ENCODE measurements at places on chromosomes 12 and 14. TPM values are rescaled to one million over a fixed set of nuclear protein-coding genes. Genes with fewer than 3 reads are reported as not detected.

DNA sequence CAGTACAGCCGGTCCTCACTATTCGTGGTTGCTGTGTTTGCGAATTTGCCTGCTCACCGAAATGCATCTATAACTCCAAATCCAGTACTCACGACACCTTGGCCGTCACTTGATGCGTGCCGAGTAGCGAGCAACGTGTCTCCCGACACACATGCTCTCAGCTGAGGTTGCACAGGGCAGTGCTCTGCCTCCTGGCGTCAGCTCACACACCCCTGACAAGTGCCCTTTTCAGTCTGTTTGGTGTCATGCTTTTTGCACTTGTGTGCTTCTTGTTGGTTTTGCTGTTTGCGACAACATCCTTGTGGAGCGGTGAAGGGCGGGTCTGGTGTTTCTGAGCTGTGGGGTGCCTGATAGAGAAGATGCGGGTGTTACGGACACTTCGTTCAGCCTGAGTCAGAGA lies 110.4 kb upstream of the RFLNA start:
- DNase-seq: no peak

DNA sequence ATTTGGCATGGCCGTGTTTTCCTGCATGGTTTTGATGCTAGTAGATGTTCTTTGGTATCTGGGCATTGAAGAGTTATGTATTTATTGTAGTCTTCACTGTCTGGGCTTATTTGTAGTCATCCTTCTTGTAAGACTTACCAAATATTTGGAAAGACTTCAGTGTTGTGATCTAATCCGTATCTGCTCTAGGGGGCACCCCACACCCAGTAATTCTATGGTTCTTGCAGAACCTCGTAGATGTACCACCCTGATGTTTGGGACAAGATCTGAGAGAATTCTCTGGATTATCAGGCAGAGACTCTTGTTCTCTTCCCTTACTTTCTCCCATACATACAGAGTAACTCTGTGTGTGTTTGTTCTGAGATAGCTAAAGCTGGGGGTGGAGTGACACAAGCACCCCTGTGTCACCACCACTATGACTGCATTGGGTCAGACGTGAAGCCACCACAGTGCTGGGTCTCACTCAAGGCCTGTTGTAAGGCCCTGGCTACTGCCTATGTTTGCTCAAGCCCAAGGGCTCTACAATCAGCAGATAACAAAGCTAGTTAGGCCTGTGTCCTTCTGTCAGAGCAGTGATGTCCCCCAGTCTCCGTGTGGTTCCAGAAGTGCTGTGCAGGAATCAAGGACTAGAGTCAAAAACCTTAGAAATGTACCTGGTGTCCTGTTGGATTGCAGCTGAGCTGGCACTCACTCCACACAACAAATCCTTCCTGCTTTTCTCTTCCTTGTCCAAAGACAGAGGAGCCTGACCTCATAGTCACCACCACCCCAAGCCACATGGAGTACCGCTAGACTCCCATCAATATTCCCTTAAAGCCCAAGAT lies 9.6 kb downstream of the RDH16 start:
- no peak for DNase-seq

DNA sequence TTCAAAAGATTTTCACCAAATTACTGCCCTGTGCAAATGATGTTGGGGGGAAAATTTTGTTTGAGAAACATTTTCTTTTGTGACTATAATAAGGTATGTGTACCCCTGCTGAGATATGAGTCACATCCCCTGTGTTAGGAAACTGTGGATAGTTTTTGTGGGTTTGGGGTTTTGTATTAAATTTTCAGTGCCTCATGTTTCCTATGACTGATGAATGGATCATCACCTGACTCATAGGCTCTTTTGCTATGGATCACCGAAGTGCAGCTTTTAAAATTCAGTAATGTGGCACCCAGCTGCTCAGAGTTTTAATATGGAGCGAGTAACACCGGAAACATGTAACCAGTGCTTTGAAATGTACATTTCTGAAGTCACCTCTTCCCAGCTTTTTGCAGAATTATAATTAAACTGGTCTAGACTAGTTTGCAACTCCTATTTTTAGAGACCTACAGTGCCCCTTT lies 167.4 kb upstream of the HMGA2 start:
- no peak for DNase-seq

- DNase-seq: peak; percentile 49
Measured at GRCh38 chr12:7142056-7142644, 12.0 kb downstream of the CLSTN3 start.

- DNase-seq: peak; percentile 52
Measured at GRCh38 chr14:31090883-31091764, 64.9 kb upstream of the STRN3 start.

DNA sequence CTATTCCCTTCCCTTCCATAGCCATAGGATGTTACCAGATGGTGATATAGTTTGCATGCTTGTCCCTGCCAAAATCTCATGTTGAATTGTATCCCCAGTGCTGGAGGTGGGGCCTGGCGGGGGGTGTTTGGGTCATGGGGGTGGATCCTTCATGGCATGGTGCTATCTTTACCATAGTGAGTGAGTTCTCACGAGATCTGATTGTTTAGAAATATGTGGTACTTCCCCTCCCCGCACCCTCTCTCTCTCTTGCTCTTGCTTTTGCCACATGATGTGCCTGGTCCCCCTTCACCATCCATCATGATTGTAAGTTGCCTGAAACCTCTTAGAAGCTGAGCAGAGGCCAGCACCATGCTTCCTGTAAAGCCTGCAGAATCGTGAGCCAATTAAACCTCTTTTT lies 181.3 kb downstream of the CAND1 start:
- DNase-seq: no peak

DNA sequence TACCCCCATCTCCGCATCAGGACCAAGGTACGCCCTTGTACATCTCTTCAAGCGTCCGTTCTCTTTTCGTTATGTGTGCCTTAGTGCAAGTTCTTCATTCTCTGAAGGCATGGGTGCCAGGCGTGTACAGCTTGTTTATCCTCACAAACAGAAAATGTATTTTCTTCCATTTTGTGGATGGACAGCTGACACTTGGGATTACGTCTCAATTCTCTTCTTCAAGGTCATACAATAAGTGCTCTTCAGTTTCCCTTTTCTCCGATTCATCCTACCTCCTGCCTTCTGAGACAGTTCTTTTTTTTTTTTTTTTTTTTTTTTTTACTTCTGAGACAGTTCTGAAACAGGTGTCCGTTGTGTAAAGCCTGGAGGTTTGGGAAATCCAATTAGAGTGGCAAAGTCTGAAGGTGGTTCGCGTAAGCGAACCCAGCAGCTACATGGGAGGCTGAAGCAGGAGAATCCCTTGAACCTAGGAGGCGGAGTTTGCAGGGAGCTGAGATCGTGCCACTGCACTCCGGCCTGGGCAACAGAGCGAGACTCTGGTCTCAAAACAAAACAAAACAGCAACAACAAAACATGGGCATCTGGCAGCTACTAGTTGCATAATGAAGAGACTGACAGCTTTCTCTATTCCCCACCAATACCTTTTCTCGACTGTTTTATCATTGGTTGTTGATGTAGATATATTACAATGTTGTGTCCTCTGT lies 734 bp downstream of the COX6A1 start:
- DNase-seq: no peak

DNA sequence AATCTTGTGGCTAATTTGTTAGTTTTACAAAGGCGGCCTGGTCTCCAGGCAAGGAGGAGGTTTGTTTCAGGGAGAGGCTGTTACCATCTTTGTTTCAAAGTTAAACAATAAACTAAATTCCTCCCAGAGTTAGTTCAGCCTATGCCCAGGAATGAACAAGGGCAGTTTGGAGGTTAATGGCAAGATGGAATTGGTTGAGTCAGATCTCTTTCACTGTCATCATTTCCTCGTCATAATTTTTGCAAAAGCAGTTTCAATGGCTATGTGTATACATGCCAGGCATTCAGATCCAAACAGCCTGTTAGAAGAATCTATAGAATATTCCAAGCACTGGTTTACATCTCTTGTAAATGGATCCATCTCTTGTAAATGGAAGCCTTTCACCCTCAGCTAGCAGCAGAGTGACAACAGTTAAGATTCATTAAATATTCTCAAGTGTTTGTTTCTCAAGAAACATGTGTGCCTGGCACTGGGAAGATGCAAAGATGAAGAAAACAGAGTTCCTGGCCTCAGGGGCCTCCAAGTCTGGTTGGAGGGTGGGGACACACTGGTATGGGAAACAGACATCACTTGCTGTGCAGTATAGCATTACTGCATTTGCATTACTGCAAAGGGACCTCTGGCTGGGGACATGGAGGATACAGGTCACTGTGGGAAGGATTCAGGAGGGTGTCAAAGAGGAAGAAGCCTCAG lies 65.8 kb downstream of the RIN3 start:
- DNase-seq: no peak

DNA sequence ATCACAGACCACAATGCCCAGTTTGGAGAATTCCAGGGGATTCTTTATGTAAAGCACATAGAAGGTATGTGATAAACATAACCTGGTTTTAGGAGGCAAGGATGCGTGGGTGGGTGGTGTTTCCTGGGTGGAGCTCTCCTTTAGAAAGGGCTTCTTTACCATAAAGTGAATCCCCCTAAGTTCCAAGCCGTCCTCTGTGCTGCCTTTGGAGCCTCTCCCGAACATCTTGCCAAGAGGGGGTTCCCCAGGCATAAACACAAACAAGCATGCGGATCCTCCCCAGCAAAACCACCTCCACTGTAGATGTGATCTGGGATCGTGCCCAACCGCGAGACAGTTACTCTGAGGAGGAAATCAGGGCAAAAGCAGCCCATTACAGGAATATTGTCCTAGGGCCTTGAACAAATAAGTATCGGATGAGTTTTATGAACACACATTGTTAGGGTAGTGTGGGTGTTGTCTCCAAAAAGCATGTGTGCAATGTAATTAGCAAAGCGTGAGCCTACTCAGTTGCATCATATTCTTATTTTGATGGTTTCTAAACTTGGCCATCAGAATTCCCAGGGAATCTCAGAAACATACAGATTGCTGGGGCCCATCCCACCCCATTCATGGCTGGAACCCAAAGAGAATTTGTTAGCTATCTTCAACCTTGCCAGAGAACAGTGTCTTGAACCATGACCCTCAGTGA lies 48.8 kb upstream of the CORO1C start:
- no peak for DNase-seq

DNA sequence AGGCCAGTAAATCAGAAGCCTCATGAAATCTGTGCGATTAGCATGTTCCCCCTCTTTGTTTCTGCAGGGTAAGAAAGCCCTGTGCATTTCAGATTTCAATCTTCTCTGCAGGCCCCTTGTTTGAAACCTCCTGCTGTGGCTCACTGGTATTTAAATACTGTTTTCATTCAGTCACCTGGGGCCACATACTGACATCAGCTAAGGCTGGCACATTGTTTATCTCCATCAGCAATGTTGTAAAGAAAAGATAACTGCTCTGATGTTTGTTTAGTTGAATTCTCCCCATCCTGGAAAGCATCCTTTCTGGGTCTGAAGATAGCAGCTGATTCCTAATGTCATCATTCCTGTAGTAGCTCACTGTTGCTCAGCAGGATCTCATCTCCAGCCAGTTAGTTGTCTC lies 554.9 kb downstream of the NRXN3 start:
- DNase-seq: no peak

PTCSC3 gene
- total RNA-seq: not detected

PRIMA1 gene
- 4.4 TPM for total RNA-seq

ASCL1 gene
- total RNA-seq: 0.53 TPM

CEBPE gene
- total RNA-seq: not detected
